ENCODE measurements at places on chromosomes 3 and 15.

DNA sequence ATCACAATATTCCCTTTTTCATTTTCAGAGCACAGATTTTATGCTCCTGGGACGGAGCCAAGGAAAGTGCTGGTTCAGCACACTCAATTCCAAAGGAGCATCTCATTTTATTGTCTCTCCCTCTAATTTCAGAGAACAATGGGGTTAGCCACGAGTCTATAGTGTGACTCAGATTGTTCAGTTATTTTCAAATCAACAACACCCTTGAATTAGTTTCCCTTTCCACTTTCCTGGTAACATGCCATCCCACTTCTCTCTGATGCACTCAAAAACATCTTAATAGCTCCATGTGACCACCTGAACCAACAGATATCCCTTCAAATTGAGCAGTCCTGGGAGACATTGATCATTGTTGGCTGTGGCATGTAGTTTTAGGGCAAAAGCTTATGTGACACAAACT, 389.7 kb upstream of the MDFIC2 start:
- DNase-seq, result no peak

DNA sequence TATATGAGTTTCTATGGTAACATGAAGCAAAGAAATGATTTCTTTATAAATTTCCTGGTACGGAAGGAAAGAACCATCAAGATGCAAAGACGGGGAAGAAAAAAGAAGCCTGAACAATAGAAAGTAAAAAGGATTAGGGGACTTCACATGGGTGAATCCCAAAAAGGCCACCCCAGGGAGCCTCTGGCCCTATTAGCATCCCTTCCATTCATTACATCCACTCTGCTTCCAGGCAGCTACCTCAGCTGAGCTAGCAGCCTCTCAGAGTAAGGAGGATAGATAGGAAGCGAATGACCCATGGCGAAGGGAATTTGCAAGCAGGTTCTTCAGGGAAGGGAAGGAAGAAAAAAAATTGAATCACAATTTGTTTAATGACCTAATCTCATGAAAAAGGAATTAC, 81.6 kb downstream of the GABRB3 start:
- DNase-seq, result no peak

DNA sequence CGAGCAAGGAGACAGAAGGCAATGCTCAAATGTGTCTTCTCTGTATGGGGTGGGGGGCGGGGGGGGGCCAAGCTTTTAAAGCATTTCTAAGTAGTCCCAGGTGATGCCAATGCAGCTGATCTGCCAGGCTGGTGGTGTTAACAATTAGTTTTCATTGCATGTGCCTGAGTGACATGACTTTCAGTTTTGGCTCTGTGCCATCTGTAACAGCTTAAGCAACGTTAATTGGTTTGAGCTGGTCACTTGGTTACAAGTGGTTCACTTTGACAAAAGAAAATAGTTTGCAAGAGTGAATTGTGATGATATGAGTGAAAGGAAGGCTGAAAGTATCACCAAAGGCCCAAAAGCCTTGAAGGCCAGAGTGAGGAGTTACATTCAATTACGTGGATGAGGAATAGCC, 26.4 kb upstream of the LRIG1 start:
- DNase-seq, result no peak

DNA sequence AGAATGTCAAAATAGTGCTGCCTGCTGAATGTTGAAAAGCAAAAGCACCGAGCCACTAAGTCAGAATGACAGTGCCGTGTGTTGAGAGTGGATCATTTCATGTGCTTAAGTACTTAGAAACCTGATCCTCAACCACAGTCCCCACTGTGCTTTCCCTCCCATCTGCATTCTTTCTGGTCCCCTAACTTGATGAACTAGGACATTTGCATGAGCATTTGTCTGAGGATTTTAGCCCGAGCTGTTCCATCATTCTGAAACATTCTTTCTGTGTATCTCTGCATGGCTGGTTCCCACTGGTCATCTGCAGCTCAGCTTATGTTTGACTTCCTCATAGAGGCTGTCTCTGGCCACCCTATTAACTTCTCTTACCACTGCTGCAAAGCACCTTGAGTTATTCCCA, 42.0 kb downstream of the SST start:
- no peak for DNase-seq

DNA sequence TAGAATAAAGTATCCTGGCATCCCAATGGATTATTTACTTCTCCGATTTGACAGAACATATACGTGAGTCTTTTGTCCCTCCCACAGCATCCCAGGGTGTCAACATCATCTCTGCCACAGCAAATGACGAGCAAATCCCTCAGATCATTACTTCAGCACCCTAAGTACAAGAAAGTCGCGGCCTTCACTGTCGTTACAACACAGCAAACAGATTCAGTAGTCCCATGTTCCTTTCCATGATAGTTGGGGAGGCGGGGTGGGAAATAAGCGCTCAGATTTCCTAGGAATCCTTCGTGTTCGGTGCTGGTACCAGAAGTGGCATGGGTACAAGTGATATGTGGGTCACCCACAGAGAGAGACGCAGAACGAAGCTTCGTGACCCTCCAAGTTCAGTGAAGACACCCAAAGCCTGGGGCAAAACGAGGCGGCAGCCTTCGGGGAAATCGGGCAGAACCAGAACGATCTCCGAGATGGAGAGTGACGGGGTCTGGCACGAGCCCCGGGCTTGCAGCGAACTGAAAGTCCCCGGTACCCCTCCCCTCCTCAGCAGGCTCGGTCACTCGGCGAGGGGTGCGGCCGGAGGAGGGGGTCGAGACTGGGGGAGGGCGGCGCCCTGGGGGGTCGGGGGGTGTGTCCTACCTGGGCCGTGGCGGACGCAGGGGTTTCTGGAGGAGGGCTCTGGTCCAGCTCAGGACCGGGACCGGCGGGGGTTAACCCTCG, 619 bp downstream of the TTBK2 start:
- DNase-seq, result peak; percentile 42

GRCh38 chr3:32493437-32494414, 8.9 kb downstream of the CMTM6 start:
- no peak for DNase-seq

DNA sequence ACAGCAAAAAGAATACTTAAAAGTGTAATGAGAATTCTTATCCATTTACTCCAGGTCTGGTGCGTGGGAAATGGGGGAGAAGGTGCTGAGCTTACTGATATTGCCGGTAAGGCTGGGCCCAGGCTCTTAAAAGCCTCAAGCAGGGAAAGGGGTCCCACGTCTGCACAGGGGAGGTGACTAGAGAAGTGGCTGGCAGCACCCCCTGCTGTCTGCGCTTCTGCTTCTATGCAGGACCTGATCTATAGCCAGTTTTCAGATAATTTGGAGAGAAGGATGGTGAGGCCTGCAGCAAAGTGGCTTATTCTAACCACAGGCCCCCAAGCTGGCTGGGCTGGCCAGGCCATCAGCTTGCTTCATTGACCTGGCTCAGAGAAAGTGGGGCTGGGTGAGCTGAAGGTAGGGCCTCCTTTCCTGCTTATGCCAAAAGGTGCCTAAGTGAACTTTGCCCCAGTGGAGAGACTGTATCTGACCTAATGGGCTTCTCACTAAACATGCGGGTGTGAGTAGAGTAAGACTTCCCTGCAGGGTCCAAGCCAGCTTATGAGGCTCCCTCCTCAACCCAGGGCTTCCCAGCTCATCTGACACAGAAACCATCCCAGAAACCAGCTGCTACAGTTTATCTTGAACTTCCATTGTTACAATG, 30.9 kb upstream of the ATP1B3 start:
- DNase-seq, result no peak

- no peak for DNase-seq
These were observed 67.0 kb upstream of the TPM1 start for GRCh38 chr15:62975515-62975914.

DNA sequence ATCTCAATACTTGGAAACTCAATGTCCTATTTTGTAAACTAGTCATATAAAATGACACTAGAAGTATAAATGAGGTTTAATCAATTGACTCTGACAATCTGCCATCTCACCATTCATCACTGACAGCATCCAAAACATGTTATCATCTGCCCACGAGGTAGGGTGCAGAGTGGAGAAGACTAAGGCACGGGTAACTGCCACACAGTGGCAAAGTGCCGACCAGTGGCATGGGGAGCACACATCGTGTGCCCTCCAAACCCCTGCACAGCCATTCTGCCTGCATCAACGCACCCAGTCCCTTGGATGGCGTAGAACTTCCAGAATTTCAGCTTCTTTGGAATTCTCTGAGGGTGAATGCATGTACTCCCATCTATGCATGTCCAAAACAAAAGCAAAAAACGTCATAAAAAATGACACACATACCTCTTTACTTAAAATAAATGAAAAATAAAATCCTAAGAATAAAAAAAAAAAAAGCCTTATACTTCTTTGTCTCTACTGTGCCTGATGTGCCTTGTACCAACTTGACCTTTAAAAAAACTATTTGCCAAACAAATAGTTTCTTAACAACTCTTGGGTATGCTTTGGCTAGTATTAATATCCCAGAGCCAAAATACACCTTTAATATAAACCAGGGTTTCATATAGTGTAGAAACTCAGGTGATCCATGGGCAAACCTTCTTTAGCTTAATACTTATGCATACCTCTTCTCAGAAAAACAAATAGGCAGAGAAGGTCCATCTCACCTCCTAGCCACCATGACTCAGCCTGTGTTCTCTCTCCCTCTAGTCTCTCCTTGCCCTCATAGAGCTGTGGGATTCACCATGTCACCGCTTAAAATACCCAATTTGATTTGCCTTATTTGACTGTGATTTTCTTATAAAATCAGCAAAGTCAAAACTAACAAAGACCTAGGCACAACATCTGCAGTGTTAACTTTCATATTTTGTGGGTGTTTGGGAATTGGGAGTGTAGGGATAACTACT, 12.7 kb downstream of the CPOX start:
- peak; percentile 69 for DNase-seq

GRCh38 chr3:183594636-183595035, 39.1 kb upstream of the KLHL6 start:
- DNase-seq, result no peak

GRCh38 chr15:33872416-33873106, 95.7 kb upstream of the CHRM5 start:
- DNase-seq, result no peak

DNA sequence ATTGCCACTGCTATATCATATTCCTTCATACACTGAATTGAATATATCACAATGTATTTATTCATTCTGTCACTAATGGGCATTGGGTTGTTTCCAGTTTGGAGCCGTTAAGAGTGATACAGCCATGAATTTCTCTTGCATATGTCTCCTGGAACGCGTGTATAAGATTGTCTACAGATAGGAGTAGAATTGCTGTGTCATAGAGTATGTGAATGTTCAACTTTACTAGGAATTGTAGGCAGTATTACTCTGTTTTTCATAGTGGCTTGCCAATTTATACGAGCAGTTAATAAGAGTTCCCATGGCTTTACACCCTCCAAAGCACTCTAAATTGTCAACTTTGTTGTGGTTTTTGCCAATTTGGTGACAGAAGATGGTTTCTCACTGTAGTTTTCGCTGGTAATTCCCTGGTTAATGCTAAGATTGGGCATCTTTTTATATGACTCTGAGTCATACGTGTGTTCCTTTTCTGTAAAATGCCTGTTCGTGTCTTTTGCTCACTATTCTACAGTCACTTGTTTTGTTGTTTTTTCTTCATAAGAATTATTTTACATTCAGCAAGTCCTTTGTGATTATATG, 136.1 kb upstream of the LIPC start:
- DNase-seq, result no peak

- DNase-seq, result peak; percentile 62
These were observed 43.6 kb downstream of the RLBP1 start for GRCh38 chr15:89177633-89178306.

DNA sequence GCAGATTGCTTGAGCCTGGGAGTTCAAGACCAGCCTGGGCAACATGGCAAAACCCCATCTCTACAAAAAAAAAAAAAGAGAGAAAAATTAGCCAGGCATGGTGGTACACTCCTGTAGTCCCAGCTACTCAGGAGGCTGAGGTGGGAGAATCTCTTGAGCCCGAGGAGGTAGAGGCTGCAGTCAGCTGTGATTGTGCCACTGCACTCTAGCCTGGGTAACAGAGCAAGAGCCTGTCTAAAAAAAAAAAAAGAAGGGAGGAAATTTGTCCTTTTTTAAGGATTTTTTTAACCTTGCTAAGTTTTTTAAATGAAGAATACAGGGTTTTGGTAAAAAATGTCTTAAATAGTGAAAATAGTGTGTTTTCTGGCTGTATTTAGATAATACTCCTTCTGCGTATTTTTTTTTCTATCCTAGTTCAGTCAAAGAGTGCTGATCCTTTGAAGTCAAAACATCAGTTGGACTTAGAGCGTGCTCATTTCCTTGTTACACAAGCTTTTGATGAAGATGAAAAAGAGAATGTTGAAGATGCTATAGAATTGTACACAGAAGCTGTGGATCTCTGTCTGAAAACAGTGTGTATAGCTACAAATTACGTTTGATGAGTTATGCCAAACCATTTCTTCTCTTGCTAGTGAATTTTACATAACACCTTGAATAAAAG, 11.1 kb downstream of the CAPN7 start:
- no peak for DNase-seq

- DNase-seq, result no peak
These were observed 16.6 kb upstream of the AEN start for GRCh38 chr15:88604381-88605188.

- no peak for DNase-seq
These were observed 108.6 kb downstream of the AKAP13 start for GRCh38 chr15:85488997-85489396.

DNA sequence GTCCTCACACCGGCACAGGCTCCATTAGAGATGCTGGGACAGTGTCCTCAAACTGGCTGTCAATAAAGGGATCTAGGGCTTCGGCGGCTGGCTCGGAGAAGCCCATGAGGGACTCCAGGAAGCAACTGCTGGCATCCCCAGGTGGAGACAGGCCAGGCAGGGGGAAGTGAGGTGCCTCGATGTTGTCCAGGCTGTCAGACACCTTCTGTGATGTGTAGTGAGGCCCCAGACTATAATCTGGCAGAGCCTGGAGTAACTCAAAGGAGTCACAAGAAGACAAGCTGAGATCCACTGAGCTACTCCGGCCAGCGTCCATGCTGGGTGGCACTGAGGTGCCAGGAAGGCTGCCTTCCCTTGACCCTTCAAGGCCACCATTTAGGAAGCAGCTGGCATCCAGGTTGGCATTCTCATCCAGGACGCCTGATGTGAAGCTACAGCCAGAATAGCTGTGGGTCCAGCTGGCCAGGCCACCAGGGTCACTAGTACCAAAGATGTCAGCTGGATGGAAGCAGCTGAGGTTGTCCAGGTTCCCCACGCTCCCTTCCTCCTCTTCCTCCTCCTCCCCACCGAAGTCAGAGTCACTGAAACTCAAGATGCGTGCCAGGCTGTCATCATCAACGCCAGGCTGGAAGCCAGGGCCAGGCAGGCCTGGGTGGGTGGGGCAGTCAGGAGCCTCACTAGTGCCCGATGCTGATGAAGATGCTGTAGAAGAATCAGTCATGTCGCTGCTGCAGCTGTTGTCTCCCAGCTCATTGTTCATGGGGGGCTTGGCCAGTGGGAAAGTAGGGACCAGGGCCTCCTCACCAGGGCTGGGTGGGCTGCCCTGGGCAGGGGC, 10.1 kb downstream of the CSRNP1 start:
- no peak for DNase-seq

DNA sequence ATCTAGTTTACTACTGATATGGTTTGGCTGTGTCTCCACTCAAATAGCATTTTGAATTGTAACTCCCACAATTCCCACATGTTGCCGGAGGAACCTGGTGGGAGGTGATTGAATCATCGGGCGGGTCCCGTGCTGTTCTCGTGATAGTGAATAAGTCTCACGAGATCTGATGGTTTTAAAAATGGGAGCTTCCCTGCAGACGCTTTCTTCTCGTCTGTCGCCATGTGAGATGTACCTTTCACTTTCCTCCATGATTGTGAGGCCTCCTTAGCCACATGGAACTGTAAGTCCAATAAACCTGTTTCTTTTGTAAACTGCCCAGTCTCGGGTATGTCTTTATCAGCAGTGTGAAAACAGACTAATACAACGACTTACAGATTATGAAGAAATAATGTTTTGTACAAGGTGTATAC, 35.6 kb upstream of the PYDC2 start:
- DNase-seq, result no peak

All from hematopoietic multipotent progenitor cell treated with erythropoietin and hydrocortisone succinate and interleukin-3 and kit ligand, for 17 days (in vitro differentiated cells).